ENCODE measurements at places on chromosomes 12 and 14. TPM values are rescaled to one million over a fixed set of nuclear protein-coding genes. Genes with fewer than 3 reads are reported as not detected.

TMEM121 gene
- 0.82 TPM for total RNA-seq

CD4 gene
- 13.4 TPM for total RNA-seq

ARMH4 gene
- total RNA-seq: 0.57 TPM

SLC10A1 gene
- total RNA-seq: not detected

SRP54 gene
- 45.6 TPM for total RNA-seq

ANAPC7 gene
- total RNA-seq: 22.1 TPM

MIPOL1 gene
- total RNA-seq: 7.7 TPM

RNASE3 gene
- total RNA-seq: not detected

TRPV4 gene
- total RNA-seq: 0.32 TPM

KRT2 gene
- not detected for total RNA-seq

NYNRIN gene
- 26.7 TPM for total RNA-seq

OTX2 gene
- not detected for total RNA-seq

PRH2 gene
- total RNA-seq: not detected

SLC17A8 gene
- 3.3 TPM for total RNA-seq

CACNA1C gene
- 10.2 TPM for total RNA-seq

CORO1C gene
- total RNA-seq: 166 TPM

SPIC gene
- not detected for total RNA-seq

CSAD gene
- 9.1 TPM for total RNA-seq

CHST11 gene
- total RNA-seq: 2.9 TPM

FOXM1 gene
- total RNA-seq: 89.3 TPM

COQ10A gene
- 4.5 TPM for total RNA-seq

TEX52 gene
- total RNA-seq: not detected

SMAGP gene
- 119 TPM for total RNA-seq

RAD9B gene
- total RNA-seq: 0.69 TPM

KRT7 gene
- total RNA-seq: 4.0 TPM

GOLGA5 gene
- total RNA-seq: 49.4 TPM

RIMBP2 gene
- 5.6 TPM for total RNA-seq

RNASE2 gene
- total RNA-seq: 1.1 TPM

ABCC9 gene
- total RNA-seq: 0.69 TPM

PTPN21 gene
- total RNA-seq: 22.2 TPM

KLRB1 gene
- 1.7 TPM for total RNA-seq

ARHGAP5 gene
- 77.8 TPM for total RNA-seq

ALKBH1 gene
- 13.3 TPM for total RNA-seq
